Brain (organoid and tissue), 16 donors: ENCODE measurements at places on chromosomes 2 and 18. TPM values are rescaled to one million over a fixed set of nuclear protein-coding genes. Genes with fewer than 3 reads are reported as not detected.

TRPM8 gene
- polyA plus RNA-seq, result 56.9 TPM

ACMSD gene
- polyA plus RNA-seq, result not detected

ANKRD30BL gene
- polyA plus RNA-seq, result not detected

ABCG5 gene
- polyA plus RNA-seq, result not detected

INHA gene
- polyA plus RNA-seq, result 0.37 TPM

ALPP gene
- polyA plus RNA-seq, result not detected

MC4R gene
- not detected for polyA plus RNA-seq

PFN4 gene
- polyA plus RNA-seq, result 0.59 TPM

RGPD6 gene
- 6.3 TPM for polyA plus RNA-seq

LRRTM1 gene
- 2.6 TPM for polyA plus RNA-seq

DNA sequence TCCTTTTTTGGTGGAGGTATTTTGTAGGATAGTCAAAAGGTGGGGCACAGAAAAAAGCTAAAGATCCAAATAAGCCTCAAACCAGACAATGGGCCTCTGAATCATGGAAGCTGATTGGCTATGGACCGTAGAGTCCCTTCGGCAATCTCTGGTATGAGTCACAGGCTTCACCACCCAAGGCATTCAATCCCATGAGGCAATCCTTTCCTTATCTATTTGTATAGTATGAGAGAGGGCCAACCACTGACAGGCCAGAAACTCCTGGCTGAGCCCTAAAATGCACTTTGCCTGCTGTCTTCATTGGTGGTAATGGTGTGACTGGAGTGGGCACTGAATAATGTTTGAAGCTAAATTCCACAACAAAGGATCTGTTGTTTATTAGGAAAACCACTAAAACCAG lies 38.7 kb upstream of the MEX3C start:
- no peak for DNase-seq

DNA sequence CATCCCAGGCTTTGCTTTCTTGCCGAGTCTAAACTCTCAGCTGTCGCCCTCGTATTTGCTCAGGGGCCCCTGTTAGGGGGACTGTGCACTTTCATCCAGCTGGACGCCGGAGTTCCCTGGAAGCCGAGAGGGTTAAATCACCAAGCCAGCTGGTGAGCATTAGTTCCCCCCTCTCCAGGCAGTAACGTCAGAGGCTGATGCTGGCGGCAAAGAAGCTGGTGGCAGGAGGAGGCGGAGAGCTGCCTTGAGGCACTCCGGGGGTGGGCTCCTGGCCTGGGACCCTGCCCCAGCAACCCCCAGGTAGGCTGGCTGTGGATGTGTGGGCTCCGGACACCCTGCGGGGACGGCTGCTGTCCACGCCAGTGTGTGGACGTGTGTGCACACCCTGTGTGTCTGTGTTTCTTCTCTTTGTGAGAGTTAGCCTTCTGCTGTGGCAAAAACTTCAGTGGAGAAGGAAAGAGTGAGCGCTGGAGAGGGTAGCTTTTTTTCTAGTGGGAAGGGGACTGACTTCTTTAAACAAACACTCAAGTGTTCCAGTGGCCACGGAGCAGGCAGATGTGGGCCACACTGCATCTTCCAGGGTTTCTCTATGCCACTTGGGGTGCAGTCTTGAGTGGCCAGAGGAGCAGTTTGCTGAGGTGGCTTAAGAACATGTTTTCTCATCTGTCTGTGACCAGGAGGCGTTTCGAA lies 84.7 kb downstream of the GLI2 start:
- peak; percentile 76 for DNase-seq

DNA sequence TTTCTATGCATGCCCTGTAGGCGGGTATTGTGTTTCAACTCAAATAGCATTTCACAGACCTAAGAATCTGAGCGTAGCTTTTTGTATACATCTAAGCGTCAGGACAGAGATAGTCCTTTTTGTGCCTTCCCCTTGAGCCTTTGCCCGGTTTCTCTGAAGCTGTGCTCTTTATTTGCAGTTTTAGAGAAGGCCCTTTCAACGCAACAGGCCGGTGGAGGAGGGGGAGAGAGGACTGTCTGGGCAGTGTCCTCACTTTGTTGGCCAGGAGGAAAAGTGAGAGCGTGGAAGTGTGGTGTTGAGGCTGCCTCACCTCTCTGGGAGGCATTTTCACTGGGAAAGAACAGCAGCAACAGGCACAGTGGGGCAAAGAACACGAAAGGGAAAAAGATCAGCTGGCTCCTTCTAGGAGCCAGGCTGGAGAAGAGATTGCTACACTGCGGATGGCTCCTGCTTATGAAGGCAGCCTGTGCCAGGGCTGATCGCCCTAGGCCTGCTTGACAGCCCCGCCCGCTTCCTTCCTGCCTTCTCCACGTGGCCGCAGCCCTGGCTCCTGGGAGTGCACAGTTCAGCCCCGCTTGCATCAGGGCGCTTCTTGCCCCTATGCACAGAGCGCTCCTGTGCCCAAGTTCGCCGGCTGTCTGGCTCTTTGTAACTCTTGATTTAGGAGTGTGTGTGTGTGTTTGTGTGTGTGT lies 195.6 kb upstream of the POU3F3 start:
- peak; percentile 80 for DNase-seq

DNA sequence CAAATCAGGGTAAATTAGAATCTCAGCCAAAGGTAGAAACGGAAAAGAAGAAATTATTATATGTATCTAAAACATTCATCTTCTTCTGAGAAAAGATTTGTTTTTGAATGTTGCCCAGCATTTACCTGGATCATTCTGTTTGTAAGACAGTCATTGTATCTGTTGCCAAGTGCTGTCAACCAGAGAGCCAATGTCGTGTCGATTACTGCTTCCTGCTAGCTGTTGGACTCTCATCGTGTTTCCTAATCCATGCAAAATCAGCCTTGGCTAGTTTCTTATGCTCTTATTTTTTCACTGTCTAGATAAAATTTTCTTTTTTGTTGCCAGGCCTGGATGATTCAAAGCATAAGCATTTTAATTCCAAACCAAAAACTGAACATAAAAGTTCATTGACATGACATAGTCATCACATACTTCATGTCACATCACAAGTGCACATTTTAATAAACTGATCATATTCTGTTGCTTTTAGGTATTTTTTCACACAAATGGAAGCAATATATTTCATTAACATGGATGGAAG lies 202.3 kb downstream of the KCNH7 start:
- peak; percentile 23 for DNase-seq

- DNase-seq, result no peak
Measured at GRCh38 chr2:233060980-233061590, 943 bp downstream of the INPP5D start.

DNA sequence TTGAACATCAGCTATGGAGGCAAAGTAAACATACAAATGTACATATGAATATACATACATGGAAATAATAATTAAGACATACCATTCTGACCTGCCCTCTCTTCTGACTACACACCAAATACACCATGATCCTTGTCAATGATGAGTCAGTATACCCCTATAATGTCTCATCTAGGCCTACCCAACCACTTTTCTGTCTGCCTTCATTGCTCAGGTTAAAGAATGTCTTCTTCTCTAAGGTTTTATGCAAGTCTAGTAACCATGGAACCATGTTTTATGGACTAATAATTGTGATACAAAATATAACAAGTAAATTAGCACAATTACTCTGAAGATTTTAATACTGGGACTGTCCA lies 128.7 kb downstream of the NCKAP5 start:
- DNase-seq, result no peak

GRCh38 chr2:209917154-209917771 lies 85.2 kb upstream of the RPE start:
- no peak for DNase-seq

DNA sequence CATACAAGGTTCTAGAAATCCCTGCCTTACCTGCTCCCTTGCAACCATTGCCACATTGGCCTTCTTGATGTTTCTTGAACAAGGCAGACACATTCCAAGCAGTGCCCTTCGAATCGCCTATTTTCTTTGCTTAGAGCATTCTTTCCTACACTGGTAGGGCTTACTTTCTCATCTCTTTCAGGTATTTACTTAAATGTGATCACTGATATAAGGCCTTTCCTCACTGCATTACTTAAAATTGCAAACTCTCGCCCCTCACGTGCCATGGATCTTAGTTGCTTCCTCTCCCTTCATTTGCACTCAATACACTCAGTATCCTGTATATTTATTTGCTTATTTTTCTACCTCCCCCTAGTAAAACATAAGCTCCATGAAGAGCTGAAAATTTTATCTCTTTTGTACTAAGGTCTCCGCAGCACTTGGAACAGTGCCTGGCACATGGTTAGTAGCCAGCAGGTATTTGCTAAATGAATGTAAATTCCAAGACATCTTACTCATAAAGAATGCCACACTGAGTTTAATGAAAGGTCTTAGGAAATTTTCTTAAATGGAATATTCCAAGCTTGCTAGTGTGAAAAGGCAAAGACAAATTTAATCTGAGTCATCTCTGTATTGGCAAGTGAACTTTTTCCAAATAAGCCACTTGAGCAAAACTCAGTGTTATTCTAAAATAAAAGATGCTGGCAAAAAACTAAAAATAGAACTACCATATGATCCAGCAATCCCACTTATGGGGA lies 42.4 kb upstream of the FIGN start:
- peak; percentile 65 for DNase-seq

- no peak for DNase-seq
Measured at GRCh38 chr2:35714883-35715282, 640.7 kb upstream of the CRIM1 start.

- no peak for DNase-seq
Measured at GRCh38 chr2:104818264-104818663, 35.7 kb upstream of the POU3F3 start.

- DNase-seq, result no peak
Measured at GRCh38 chr18:44786688-44787087, 106.0 kb downstream of the SETBP1 start.

GRCh38 chr2:68741805-68742306 lies 7.2 kb downstream of the ARHGAP25 start:
- no peak for DNase-seq

- no peak for DNase-seq
Measured at GRCh38 chr2:181787310-181788048, 104.1 kb upstream of the ITPRID2 start.

DNA sequence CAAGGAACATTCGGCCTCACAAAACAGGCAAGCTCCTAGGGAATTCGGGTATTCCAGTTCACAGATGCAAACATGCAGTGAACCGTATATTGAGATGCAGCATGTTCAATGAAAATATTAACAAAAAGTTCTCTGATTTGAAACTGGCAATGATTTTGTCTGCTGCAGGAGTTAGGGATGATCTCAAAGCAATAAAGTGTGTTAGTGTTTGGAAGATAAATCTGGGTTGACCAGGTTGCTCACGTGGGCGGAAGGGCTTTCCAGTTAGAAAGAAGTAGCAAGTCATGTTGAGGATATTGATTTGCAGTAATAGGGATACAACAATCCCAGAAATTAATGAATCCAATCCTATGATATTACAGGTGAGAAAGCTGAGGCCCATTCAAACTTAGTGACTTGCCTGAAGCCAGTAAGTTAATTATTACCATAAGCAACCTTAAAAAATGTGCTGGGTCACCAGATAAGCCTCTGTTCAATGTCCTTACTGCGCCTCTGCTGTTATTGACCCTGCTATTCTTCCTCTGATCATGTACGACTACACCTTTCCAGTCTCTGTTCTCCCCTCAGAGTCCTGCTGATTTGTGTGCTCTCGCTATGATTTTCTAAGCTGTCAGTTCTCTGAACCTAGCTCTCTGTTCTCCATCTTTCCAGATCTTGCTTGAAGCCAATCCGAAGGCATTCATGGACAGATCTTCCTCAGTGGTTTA lies 370.8 kb downstream of the DSEL start:
- DNase-seq, result no peak

- peak; percentile 10 for DNase-seq
Measured at GRCh38 chr2:140136366-140136765, 1356.2 kb upstream of the NXPH2 start.

DNA sequence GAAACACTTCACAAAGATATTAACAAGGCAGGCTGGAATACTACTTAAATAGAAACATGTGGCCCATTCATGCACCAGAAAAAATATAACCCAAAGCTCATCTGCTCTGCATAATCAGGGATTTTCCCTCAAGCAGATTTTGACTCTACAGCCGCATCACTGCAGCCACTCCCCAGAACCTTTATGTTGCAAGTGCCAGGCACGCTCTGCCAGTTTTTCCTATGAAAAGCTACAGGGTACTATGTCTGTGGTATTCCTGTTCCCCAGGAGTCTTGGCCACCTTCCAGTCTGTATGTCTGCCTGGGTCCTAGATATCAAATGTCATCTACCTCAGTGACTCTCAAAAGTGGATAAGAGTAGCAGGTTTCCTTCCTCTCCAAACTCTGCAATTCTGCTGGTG lies 3.8 kb downstream of the COA5 start:
- DNase-seq, result no peak

- no peak for DNase-seq
Measured at GRCh38 chr2:177545143-177545542, 152.6 kb downstream of the AGPS start.

GRCh38 chr2:52732849-52733395 lies 1034.7 kb upstream of the CHAC2 start:
- peak; percentile 13 for DNase-seq
